NB4 (cell line): ENCODE measurements at places on chromosomes 3 and 15.
A peak's percentile ranks its signal among the peaks of the same experiment; 100 is the strongest.

GRCh38 chr3:65596571-65597225, 442.0 kb downstream of the MAGI1 start:
- DNase-seq, result no peak

DNA sequence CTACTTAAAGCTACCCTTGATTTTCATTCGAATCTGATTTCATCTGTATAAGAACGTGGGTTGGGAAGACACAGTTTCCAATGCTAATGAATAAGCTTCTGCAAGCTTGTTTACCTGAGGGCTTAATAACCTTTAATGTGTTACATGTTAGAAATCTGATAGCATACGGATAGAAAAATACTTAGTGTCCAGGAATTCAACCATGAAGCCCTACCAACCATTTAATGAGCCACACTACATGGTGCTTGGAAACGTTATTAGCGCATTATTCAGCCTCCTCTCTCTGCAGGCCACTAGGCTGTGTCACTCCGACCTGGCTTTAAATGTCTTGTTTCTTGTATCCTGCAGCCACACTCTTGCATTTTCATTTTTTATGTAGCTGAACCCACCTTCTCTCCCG, 1.6 kb downstream of the FAM81A start:
- no peak for DNase-seq

DNA sequence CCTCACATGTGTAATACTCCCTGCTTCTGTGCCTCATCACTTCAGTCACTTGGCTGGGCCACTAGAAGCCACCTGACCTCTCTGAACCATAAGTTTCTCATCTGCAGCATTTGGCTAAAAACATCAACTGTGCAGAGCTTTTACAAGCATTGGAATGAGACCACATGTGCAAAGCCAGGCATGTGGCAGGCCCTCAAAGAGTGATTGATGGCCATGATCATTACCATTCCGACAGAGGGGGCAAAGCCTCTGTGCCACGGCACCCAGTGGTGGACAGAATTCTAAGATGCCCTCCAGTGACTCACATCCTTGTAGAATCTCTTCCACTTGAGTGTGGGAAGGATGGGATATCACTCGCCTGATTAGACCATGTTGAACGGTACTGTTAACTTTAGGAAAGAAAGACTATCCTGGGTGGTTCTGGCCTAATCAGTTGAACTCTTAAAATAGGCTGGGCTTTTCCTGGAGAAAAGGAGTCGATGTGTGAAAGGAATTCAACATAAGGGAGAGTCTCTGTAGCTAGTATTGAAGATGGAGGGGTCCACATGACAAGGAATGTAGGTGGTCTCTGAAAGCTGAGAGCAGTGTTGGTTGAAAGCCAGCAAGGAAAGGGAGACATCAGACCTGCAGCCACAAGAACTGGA, 13.5 kb downstream of the CDCP1 start:
- no peak for DNase-seq

GRCh38 chr15:58432401-58432800, 610 bp downstream of the LIPC start:
- no peak for DNase-seq

- peak; percentile 71 for DNase-seq
Observed at GRCh38 chr3:113241292-113242095, 30.1 kb downstream of the BOC start.

DNA sequence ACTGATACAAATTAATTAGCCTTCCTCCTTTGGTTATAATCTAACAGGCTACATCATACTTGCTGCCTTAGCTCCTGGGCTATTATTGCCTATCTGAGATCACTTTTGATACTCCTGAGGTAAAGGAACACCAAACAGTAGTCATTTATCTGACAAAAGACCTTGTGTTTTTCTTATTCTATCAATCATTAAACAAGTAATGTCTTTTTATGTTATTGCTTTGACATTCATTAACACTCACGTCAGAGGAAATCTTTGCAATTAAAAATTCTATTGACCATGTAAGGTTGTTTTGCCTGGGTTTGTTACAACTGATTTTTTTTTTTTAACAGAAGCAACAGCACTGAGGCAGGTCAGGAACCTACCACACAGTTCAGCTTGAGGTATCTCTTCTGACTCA, 366.3 kb downstream of the MECOM start:
- no peak for DNase-seq

DNA sequence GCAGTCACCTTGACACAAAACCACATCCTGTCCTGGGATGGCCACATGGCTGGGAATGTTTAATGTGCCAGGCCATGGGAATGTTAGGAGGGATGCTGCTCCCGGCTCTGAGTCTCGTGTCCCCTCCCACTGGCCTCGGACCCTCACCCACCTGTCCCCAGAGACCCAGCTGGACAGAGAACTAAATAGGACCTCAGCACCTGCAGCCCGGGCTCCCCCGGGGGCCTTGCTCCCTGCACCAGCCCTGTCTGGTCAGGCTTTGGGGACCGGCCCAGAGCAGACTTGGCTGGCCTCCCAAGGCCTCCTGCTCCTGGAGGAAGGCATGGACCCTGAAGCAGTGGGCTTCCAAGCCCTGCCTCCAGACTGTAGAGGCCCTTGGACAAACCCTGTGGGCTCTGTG, 100.0 kb upstream of the IQSEC1 start:
- no peak for DNase-seq

DNA sequence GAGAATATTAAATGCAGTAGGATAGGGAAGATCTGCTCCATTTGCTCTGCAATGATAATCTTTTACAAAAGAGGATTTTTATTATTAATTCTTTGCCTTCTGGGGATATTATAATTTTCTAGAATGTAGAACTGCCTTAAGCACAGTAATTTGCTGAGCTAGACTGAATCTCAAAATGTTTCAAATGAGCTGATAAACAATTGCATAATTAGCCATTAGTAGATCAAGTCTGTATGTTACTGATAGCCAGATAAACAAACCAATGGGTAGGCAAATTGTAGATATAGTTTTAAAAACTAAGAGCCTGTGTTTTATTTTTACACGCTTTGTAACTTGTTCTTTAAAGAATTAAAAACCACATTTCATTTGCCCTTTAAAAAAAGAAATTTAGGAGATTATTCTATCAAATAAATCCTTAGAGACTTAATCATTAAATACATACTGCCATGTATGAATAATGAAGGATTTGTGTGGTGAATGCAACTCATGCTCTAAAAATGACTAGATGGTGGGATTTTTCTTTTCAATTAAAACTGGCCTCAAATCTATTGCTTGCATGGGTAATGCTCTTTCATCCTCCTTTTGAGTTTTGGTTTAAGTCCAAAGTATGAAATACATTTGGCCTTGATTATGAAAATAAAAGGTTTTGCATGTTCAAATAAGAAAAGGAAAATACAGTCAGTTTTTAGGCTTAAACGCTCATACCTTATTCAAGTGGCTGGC, 32.6 kb upstream of the NANOGP8 start:
- no peak for DNase-seq

DNA sequence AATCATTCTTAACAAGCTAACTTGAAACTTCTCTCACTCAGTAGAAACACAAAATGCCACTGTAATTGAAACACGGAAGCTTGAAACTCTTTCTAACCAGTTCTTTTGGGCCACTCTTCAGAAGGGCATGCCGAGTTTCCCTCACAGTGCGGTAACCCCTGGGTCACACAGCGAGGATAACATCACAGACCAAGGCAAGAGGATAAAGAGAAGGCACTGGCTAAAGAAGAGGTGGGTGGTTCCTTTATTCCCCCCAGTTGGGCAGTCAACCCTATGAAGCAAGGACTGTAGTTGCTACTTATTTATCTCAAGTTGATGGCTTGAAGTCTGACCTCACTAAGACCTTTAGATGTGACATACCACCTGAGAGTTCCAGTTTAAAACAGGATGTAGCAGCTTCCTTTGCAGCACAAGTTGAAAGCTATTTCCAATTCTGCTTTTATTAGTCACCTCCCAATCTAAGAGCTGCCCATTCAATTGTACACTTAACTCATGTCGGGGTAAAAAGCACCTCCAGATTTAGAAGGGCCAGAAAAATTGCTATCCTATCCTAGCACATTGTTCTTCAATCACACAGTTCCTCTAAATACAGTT, 272.4 kb downstream of the TIGIT start:
- DNase-seq, result no peak

DNA sequence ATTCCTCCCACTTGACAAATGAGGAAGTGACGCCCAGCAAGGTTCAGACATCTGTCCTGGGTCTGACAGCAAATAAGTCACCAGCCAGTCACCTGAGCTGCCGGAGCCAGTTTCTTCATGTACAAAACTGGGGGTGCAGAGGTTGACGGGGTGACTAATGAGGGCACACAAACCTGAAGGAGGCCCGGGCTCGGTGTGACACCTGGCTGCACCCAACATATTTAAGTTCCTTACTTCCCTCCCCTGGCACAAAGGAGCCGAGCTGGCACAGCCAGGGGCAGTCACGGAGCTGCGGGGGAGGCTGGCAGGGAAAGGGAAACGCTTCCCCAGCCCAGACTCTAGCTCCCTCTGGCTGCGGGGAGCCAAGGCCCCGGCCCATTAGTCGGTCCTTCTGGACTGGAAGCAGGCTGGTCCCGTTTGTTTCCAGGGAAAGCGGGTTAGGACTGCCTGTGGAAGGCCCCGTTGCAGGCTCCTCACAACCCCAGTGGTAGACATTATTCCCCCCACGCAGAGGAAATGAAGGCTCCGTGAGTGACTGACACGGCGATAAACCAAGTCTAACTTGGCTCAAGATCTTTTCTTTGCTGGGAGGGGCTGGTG, 2.3 kb downstream of the FBXL22 start:
- DNase-seq, result peak; percentile 66

DNA sequence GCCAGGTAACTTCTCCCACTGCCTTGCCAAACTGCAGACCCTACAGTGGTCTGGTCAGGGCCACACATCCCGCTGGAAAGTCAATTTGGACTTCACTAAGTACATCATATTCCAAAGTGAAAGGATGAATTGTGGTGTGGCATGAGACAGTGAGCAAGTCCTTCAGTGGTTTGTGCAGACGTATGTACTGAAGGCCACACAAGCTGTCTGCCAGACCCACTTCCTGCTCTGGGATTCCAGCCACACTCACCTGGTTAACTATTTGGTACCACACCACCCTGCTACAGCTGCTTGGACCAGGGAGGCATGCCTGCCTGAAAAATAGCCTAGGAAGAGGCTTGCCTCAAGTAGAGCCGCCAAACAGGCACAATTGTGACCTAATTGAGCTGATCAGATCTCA, 94.1 kb upstream of the STRIT1 start:
- DNase-seq, result no peak

DNA sequence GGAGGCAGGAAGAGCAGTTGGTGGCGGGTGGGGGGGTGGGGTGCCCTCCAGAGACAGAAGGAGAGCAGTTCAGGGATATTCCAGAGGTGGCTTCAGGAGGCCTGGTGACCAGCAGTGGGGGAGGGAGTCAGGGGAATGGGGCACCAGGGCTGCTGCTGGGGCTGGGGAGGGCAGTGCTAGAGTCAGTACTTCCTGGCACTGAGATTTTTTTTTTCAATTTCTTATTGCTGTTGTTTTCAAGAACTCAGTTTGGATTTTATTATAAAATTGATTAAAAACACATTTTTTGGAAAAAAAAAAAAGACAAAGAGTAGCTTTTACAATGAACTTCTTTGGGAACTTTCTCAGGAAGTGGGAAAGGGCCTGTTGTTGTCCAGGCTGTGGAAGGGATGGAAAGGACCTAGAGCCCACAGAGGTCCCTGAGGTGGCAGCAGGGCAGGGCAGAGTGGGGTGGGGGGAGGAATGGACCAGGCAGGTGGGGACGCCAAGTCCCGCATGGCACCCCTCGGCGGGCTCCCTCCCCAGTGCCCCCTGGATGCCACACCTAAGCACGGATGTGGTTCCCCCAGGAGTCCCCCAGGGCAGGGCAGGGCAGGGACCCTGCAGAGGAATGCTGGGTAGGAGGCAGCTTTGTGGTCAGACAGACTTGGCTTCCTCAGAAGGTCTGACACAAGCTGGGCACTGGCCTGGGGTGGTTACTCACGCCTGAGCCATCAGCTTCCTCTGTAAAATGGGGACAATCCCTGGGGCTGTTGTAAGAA, 8.5 kb upstream of the ANPEP start:
- DNase-seq, result peak; percentile 83

DNA sequence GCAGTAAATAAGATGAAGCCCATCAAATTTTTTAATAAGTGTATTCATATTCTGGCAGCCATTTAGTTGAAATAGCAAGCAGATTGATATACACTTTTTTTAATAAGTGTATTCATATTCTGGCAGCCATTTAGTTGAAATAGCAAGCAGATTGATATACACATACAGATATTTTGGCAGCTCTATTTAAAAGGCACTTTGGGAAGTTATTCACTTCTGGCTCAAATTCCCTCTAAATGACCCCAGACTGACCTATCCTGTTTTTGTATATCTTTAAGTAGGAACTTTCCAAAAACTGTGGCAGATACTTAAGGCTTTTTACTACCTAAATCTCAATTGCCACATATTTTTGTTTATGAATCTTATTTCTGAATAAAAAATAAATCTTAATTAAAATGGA, 122.3 kb downstream of the PLD1 start:
- DNase-seq, result no peak
